Stimulated activated CD8-positive, alpha-beta memory T cell treated with anti-CD3 and anti-CD28 coated beads, Interleukin-4, amount 100 ng/mL, for 1 hour (primary cell): ENCODE measurements at places on chromosomes 5 and 9.

DNA sequence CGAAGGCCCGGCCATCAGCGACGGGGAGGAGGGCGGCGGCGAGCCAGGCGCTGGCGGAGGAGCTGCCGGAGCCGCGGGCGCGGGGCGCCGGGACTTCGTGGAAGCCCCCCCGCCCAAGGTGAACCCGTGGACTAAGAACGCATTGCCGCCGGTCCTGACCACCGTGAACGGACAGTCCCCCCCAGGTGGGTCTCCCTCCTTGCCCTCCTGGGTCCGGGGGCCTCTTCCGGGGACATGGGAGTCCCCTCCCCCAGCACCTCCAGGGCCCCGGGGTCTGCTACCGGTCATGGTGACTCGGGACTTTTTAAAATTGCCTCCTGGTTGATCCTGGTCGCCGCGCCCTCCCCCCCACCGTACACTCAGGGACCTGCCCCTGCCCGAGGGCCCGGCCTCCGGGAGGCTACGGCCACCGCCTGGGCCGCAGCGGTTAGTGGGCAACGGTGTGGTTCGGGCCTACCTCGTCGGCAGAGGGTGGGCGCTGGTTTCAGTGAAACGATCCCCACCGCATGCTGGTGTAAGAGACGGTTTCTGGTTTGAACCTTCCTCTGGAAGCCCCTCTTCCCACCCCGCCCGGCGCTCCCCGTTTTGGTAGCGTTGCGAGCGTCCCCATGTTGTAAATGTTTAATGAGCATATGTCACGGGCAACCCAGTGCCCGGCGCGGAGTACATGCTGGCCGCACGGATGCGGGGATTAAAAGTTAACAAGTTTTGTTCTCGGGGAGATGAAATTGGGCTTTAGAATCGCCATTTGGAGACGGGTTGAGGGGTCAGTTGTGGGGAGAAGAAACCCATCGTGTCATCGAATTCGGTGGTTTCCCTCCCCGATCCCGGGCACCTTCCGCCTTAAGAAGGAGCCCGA, 1.1 kb downstream of the LARP1 start:
- no peak for DNase-seq

DNA sequence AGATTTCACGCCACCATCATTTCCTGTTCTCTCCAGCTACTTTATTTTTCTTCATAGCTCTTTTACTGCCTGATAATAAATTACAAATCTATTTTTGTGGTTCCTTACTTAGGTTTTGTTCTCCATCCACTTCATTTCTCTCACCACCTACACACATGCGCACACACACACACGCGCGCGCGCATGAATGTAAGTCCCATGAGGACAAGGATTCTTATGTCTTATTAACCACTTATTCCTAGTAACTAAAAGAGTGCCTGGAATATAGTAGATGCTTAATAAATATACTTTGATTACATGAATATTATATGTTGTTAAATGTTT, 116.5 kb downstream of the TRPM6 start:
- DNase-seq = no peak

- no peak for DNase-seq
Observed at GRCh38 chr9:4435197-4435596, 55.1 kb upstream of the SLC1A1 start.

DNA sequence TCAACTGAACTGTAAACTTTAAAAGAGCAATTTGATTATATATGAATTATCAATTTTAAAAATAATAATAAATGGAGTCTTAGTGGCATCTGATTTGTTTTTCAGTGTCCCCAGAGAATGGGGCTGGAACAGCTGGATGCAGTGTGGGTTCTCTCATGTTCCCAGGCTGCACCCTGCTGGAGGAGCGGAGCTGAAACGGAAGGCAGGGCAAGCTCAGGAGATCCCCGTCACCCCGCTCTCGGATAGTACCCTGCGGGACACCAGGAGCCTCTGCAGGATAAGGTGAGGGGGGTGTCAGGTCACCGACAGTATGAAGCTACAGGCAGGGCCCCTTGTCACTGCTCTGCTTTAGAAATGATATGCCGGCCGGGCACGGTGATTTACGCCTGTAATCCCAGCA, 57.3 kb downstream of the S1PR3 start:
- no peak for DNase-seq

GRCh38 chr9:133124123-133124906, 3.3 kb upstream of the RALGDS start:
- DNase-seq = no peak

- no peak for DNase-seq
Observed at GRCh38 chr5:133794771-133795415, 173.5 kb downstream of the C5orf15 start.

DNA sequence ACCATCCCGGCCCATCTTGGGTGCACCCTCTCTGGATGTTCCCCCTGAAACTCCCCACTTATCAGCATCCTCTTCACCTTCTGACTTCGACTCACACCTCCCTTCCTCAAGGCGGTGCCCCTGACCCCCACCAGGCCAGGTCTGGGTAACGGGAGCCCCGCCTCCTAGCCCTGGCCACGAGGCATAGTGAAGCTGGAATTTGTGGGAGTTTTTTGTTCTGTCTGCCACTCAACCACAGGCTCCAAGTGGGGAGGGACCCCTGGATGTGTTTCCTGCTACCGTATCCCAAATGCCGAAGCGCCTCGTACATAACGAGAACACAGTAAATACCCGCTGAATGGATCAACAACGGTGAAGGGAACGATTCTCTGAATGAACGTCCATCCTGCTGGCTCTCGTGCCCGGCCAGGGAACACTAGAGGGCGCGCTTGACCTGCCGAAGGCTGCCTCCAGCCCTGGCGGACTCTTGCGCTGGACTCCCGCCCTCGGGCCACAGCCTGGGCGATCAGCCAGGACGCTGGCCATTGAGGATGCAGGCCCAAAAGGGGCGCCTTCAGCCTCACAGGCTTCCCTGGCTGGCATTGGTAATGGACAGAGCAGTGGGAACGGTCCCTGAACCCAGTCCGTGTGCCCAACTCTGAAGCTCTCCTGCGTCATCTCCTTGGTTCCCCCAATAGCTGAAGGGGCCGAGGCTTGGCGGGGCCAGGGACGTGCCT, 47.3 kb upstream of the PHYKPL start:
- DNase-seq = peak; percentile 27

GRCh38 chr5:137564398-137564961, 65.4 kb upstream of the SPOCK1 start:
- DNase-seq = no peak

- no peak for DNase-seq
Observed at GRCh38 chr9:78026416-78026815, 5.2 kb downstream of the GNAQ start.

DNA sequence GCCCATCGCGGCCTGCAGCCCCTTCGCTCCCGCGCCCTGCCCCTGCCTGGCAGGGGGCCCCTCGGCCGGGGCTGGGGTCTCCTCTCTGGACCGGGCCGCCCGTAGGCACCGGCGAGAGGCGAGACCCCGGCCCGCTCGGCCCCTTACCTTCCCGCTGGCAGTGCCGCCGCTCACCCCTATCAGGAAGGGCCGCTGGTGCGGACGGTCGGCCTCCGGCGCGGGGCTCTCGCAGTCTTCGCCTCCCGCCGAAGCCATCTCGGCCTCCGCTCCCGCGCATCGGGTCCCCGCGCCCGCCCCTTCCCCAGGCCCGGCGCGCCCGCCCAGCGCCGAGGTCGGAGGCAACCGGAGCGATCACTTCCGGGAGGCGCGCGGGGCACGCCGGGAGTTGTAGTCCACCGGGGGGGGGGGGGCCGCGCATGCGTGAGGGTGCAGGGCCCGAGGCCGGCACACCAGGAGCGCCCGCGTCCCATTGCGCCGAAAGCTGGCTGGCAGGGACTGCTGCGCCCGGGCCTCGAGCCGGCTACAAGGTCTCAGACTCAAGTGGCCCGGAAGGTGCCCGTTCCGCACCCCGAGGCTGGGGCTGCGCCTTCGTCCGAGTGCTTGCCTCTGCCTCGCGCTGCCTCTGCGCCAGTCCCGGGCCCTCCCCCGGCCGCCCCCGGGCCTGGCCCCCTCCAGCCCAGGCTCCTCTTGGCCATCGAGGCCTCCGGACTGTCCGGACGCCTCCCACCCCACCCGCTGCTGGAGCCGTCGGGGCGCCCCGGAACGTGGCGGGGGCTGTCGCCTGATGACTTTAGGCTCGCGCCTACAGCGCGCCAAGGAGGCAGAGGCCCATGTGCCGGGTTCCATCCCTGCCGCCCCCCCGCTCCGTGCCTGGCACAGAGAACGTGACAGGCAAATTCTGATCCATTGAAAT, at the start of gene UCK1:
Gene UCK1 (minus strand): TSS at position 344 of the 913 bp plus-strand sequence. CDS start 89 bp downstream, at position 255.
- peak; percentile 40 for DNase-seq

DNA sequence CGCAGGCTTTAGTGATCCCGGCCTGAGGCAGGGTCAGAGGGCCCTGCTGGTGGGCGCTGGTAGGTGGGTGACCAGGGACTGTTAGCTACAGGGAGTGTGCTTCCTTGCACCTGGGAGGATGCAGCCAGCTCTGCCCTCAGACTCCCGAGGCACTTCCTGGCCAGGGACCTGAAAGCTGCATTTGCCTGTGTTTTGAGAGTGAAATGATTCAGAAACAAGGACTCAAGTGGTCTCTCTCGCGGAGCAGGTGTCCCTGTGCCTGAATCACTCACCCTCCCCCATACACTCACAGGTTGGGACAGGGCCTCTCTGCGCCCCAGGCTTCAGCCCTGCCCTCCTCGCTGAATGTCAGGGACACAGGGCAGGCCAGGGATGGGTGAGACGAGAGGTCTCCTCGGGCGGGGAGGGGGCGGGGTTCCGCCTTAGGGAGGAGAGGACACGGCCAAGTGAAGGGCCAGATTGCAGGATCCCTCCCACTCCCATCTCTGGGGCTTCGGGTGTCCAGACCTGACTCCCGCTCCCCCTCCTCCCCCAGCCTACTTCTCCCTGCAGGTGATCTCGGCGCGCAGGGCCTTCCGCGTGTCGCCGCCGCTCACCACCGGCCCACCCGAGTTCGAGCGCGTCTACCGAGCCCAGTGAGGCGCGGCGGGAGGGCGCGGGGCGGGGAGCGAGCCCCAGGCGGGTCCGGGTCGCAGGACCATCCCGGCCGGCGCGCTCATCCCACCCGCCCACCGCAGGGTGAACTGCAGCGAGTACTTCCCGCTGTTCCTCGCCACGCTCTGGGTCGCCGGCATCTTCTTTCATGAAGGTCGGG, 1.5 kb downstream of the LTC4S start:
- no peak for DNase-seq

DNA sequence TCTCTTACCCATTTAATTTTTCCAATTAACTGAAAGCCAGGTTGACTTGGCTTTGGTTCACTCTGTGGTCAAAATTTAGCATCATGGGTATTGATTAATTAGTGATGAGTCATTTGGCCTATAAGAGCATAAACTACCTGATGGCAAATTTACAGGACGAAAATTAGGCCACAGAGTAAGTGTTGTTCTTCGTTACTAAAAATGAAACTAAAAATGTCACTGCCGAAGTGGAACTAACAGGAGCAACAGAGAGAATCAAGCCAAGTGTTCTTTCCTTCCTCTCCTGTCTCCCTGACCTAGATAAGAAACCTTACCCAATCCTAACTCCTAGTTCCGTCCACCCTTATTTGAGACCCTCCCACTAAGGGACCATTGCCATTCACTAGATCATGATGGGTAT, 176.9 kb downstream of the RAB3C start:
- DNase-seq = no peak

DNA sequence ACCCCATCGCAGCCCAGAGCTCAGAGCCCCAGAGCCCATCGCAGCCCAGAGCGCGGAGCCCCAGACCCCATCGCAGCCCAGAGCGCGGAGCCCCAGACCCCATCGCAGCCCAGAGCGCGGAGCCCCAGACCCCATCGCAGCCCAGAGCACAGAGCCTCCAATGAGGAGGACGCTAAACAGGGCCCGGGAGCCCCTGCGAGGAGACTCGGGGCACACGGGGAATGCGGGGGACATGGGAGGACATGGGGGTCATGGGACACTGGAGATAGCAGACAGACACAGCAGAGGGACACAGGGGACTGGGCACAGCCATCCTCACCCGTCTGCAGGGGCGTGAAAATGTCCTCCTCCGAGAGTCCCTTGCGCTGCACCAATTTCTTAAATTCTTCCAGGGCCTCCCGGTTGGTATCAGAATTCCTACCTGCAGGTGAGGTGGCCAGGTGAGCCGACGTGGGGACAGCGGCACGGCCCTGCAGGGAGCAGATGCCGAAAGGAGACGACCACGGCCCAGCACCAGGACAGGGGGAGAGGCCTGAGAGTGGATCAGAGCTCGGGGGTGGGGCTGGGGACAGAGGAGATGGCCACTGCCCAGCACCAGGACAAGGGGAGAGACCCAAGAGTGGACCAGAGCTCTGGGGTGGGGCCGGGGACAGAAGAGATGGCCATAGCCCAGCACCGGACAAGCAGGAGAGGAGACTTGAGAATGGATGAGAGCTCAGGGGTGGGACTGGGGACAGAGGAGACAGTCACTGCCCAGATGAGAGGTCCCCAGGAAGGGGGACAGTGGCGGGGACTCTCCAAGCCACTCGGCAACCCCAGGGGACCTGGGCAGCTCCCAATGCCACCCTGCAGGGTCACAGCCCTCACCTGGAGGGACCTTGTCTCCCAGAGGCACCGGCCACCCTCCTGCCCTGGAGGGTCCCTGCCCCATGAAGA, 2.8 kb downstream of the OBP2B start:
- no peak for DNase-seq

- no peak for DNase-seq
Observed at GRCh38 chr9:16202914-16203728, 650.3 kb downstream of the CCDC171 start.

GRCh38 chr5:13976867-13977830, 32.7 kb upstream of the DNAH5 start:
- no peak for DNase-seq

GRCh38 chr5:127294829-127295228, 4.2 kb downstream of the MEGF10 start:
- no peak for DNase-seq

- no peak for DNase-seq
Observed at GRCh38 chr5:169906745-169907649, 73.3 kb downstream of the INSYN2B start.

GRCh38 chr9:132319421-132320110, 35.2 kb downstream of the SETX start:
- DNase-seq = no peak

DNA sequence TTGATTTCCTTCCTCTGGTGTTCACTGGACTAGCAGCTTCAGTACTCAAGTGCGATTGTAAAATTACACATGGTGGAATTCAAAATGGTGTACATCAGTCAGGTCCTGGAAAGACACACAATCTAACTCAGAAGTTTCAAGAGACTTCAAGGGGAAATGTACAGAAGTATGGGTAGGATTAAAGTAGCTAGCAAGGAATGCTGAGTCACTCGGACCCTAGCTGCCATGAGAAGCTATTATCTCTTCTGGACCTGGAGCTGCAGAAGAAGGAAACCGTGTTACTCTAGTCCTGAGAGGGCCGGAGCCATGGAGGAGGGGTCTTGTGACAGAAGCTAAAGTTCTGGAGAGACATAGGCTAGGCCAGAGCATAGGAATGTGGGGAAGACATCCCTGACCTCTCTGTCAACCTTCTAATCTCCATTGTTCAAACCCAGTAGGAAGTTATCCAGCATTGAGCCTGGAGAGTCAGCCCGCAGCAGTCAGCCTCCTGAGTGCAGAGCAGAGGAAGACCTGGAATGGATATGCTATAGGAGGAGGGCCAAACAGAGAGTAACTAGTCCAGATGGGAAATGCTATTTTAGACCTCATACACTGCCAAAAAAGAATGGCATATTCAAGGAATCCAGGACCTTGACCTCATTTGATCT, 84.3 kb downstream of the GHR start:
- no peak for DNase-seq
